M059J (cell line): ENCODE measurements at places on chromosomes 6 and 20. TPM values are rescaled to one million over a fixed set of nuclear protein-coding genes. Genes with fewer than 3 reads are reported as not detected.

HIVEP1 gene
- total RNA-seq, result 16.9 and 20.4 TPM in 2 replicates

NMBR gene
- total RNA-seq, result 0.30 TPM in 1 of 2 replicates, not detected in the other

EMILIN3 gene
- not detected in 2 replicates for total RNA-seq

GRCh38 chr6:18207949-18208348 is 52.7 kb downstream of the KDM1B start:
- no peak for DNase-seq

DNA sequence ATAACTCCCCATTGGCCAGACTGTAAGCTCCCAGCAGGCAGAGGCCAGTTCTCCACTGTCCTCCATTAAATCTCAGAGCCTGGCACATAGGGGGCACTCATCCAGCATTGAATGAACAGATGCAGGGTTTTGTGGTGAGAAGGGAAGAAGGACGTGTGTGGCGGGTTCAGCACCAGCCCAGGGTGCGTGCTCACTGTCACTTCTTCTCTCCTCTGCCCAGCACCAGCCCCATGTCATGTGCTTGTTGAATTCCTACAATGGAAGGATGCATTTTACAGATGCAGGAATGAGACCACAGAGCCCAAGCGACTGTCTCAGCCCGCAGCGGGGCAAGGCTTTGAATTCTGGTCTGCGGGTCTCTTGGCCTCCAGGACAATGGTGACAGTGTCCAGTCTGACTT is 149.9 kb downstream of the CEBPB start:
- no peak for DNase-seq

- DNase-seq, result no peak
Observed at GRCh38 chr20:61956396-61957342, 109.0 kb downstream of the TAF4 start.

- peak; percentile 80 for DNase-seq
Observed at GRCh38 chr6:56374841-56375369, 127.5 kb upstream of the COL21A1 start.

GRCh38 chr6:33915134-33915533 is 111.3 kb upstream of the MLN start:
- no peak for DNase-seq

DNA sequence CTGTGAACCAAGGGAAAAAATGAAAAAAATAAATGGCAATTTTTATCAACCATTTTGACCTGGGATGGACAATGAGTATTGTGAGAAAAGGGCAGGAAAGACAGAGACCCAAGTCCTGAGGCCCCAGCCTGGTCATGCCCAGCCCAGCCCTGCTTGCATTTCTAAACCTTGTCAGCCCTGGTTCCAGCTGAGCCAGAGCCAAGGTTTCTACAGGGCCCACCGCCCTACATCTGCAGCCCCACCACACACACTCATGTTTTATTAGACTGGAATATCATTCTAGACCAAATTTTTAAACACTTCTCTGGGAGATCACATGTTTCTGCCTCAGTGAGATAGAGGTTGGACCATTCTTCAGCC is 667 bp upstream of the CST9L start:
- no peak for DNase-seq

DNA sequence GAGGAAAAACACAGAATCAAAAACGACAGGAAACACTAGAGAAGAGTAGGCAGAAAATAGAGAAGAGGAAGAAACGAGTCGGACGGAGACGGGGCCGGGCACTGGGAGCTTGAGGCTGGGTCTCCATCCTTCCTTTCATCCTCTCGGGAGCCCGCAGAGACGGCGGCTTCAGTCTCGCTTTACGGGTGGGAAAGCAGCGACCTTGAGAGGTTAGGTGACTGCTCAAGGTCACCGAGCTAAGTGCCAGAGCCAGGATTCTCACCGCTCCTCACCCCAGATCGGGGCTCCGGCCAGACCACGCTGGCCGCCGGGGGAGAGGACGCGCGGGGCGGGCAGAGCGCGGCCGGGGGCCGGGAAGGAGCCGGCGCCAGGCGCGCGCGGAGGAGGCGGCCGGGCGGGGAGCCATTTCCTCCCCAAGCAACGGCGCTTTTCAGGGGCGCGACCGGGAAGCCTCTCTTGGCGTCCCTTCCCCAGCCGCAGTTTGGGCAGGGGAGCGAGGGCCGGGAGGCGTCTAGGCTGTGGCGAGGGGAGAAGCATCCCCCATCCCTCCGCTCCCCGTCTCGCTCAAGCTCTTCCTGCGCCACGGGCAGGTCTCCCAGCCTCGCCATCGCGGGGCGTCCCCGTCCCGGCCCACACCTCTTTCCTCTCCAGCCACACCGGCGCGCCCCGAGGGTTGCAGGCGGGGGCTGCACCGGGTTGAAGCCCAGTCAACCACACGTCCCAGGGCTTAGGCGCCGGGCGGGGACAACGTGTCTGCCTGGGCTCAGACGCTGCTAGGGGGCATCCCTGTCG is 24.1 kb upstream of the MAP3K7 start:
- peak; percentile 5 for DNase-seq
